ENCODE measurements at places on chromosomes 12 and 14. TPM values are rescaled to one million over a fixed set of nuclear protein-coding genes. Genes with fewer than 3 reads are reported as not detected.

DNA sequence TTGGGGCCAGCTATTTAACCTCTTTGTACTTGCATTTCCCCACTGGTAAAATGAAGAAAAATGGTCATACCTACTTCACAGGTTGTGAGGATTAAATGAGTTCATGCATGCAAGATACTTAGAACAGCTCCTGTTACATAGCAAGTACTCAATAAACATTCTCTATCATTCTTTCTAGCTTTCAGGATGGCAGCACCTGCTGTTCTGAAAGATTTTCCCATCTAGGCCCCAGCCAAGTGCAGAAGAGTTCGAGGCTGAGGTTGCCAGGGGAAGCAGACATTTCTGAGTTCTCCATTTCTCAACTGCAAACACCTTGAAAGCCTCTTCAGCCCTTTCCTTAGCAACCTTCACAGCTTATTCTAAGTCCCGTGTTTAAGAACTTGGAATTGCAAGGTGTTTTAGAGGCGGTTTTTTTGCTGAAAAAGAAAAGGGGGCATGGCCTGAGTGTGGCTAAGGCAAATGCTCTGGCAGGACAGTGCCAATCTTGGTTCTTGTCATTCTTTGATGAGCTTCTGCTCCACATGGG, 73.0 kb upstream of the PRMT8 start:
- no peak for DNase-seq

DNA sequence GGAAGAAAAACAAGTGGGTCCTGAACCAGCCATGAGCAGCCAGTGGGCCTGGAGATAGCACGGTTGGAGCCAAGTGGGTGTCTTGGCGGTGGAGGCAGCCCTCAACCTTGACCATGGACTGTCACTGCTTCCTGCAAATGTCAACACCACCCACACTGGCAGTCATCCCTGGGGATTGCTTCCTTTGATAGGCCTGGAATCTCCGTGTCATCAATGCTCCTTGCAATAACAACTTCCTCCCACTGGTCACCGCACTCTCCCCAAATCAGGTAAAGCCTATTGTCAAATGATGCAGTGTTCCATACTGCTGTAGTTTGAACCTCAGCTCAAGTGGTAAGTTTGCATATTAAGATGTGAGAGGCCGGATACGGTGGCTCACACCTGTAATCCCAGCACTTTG, 129.1 kb downstream of the NTF3 start:
- no peak for DNase-seq

DNA sequence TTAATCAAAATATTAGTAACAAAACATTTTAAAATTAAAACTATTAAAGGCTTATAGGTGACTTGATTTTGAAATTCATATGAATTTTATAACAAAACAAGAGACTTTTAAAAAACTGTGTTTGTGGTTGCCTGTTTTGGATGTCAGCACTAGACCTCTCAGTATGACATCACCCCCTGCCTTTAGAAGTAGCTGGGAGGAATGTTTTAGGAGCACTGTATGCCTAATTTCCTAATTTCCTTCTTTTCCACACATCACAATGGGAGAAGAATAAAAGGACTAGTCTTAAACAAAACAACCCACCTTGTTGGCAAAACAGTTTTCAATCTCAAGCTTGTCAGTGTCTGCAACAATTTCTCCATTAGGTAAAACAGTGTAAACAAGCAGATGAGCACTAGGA, 48.1 kb upstream of the PZP start:
- DNase-seq = no peak

DNA sequence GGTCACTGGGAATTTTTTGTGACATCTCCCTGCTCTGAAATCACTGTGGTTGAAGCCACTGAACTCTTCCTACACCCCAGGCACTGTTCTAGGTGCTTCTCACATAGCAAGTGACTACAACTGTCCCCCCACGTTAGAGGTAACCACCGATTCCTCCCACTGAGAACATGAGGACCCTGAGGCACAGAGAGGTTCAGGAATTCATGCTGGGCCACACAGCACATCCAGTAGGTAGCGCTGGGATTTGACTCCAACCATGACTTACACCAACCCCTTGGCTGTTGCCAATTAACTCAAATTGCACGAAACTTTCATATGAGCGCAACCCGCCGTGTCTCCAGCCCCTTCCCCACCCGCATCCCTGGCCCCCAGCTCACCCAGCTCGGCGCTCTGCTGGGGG, 105.2 kb downstream of the RFLNA start:
- no peak for DNase-seq

GRCh38 chr12:116187151-116187511, 90.4 kb downstream of the MED13L start:
- DNase-seq = no peak

Gene NPFF
- total RNA-seq = 0.59 TPM

Measured in skin of body (tissue), 3 donors.